ENCODE measurements at places on chromosomes 6 and 20.

GRCh38 chr6:4977468-4977867, 26.4 kb downstream of the RPP40 start:
- no peak for DNase-seq

GRCh38 chr6:111032484-111033140, 50.8 kb downstream of the RPF2 start:
- no peak for DNase-seq

GRCh38 chr6:46850792-46851191, 57.6 kb downstream of the MEP1A start:
- DNase-seq, result no peak

GRCh38 chr6:135129136-135129856, 51.8 kb upstream of the MYB start:
- no peak for DNase-seq

- DNase-seq, result no peak
Observed at GRCh38 chr6:12048609-12049008, 36.5 kb downstream of the HIVEP1 start.

GRCh38 chr20:50312682-50313521, 122.3 kb downstream of the CEBPB start:
- DNase-seq, result peak; percentile 95

- no peak for DNase-seq
Observed at GRCh38 chr6:105321207-105321606, 81.7 kb downstream of the PREP start.

DNA sequence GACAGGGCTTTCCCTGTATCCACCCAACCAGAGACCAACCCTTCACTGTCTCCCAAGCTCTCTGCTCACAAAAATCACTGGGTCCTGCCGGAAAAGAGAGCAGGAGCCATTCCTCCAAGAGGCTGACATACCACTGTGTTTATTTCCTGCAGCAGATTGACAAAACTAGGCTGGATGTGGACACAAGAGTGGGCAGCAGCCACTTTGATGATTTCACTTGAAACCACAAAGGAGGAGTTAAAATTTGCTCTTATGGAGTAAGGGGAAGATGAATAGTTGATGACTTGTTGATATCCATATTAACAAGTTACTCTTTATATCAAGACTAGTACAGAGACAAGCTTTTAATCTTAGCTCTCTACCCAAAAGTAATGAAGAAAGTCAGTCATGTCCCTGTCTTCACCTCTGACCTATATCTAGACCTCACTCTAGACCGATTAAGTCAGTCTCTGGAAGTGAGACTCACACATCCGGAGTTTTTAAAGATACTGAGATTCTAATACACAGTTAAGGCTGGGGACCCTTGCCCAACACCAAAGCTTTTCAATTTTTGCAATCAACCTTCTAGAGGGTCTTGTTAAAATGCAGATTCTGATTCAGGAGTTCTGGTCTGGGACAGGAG, 73.8 kb downstream of the SCML4 start:
- DNase-seq, result no peak

All from lower leg skin (tissue), 4 donors.